Activated T-cell treated with anti-CD3 and anti-CD28 coated beads for 48 hours (primary cell): ENCODE measurements at places on chromosomes 3 and 15.

GRCh38 chr3:23159929-23160328 is 43.2 kb upstream of the UBE2E2 start:
- DNase-seq = no peak

- DNase-seq = no peak
These were observed 16.5 kb downstream of the PML start for GRCh38 chr15:74010929-74011540.

DNA sequence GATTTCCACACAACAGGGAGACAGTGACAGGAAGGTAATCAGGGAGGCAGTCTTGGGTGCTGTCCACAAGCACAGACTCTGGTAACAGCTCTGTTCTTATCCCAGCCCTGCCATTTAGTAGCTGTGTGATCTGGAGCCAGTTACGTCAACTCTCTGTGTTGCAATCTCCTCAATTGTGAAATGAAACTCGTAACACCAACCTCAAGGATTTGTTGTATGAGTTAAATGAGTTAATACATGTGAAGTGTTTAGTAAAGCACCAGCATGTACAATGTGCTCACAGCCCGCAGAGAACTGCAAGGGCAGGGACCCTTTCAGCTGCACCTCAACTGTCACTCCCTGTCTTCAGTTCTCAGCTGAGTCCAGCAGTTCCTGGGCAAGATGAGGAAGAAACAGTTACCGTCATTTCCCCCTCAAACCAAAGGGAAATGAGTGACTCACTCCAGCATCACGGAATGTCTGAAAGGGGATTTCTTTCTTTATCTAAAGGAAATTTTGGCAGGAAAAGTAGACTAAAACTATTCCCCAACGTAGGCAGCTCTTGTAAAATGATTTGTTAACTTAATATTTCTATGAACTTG is 39.9 kb upstream of the MB21D2 start:
- DNase-seq = peak; percentile 6

- no peak for DNase-seq
These were observed 80.0 kb downstream of the CSNK1G1 start for GRCh38 chr15:64275934-64276333.

GRCh38 chr3:108420926-108421325 is 89.5 kb downstream of the MYH15 start:
- DNase-seq = peak; percentile 3

GRCh38 chr15:59399465-59400102 is 26.9 kb upstream of the MYO1E start:
- DNase-seq = no peak

- DNase-seq = no peak
These were observed 276.6 kb upstream of the NR2F2 start for GRCh38 chr15:96053781-96054428.
